Regular cardiac myocyte (primary cell): ENCODE measurements at places on chromosomes 4 and X. TPM values are rescaled to one million over a fixed set of nuclear protein-coding genes. Genes with fewer than 3 reads are reported as not detected.

Gene SH2D1A
- total RNA-seq: not detected in 2 replicates

Gene STOX2
- 0.38 and 1.1 TPM in 2 replicates for total RNA-seq

Gene BANK1
- total RNA-seq: 0.19 and 0.28 TPM in 2 replicates

Gene STS
- 2.7 and 7.0 TPM in 2 replicates for total RNA-seq

Gene SOWAHD
- total RNA-seq: 0.28 TPM in 1 of 2 replicates, not detected in the other

Gene ACE2
- total RNA-seq: under 0.01 and 1.1 TPM in 2 replicates

Gene PABPC1L2A
- total RNA-seq: not detected in 2 replicates

Gene SSX2B
- not detected in 2 replicates for total RNA-seq

Gene CTAG1A
- not detected in 2 replicates for total RNA-seq

Gene CDX4
- total RNA-seq: not detected in 2 replicates

Gene CNKSR2
- total RNA-seq: 2.3 and 3.1 TPM in 2 replicates

Gene UGT2B15
- total RNA-seq: not detected in 2 replicates

Gene PABPC1L2B
- not detected in 2 replicates for total RNA-seq

Gene DUSP21
- not detected in 2 replicates for total RNA-seq

Gene SHROOM4
- total RNA-seq: 2.0 and 2.3 TPM in 2 replicates
